ENCODE measurements at places on chromosomes 6 and 20.

- DNase-seq = no peak
Observed at GRCh38 chr6:81790034-81790433, 37.6 kb upstream of the TENT5A start.

DNA sequence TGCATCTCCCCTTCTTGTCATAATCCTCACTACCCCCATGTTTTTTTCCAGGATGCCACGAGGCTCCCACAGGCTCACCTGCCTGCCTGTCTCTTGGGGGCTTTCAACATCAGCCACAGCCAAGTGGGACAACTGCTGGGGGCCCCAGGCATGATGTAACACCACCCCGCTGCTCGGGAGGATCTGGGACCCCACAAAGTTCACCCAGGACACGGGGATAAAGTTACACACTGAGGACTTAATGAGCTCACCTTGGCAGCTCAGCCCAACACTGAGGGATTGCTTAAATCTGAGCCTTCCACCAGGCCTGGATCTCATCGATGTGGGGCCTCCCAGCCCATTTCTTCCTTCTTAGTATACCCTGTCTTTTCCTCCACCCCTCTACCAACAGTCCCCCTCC, 56.4 kb upstream of the NNAT start:
- no peak for DNase-seq

DNA sequence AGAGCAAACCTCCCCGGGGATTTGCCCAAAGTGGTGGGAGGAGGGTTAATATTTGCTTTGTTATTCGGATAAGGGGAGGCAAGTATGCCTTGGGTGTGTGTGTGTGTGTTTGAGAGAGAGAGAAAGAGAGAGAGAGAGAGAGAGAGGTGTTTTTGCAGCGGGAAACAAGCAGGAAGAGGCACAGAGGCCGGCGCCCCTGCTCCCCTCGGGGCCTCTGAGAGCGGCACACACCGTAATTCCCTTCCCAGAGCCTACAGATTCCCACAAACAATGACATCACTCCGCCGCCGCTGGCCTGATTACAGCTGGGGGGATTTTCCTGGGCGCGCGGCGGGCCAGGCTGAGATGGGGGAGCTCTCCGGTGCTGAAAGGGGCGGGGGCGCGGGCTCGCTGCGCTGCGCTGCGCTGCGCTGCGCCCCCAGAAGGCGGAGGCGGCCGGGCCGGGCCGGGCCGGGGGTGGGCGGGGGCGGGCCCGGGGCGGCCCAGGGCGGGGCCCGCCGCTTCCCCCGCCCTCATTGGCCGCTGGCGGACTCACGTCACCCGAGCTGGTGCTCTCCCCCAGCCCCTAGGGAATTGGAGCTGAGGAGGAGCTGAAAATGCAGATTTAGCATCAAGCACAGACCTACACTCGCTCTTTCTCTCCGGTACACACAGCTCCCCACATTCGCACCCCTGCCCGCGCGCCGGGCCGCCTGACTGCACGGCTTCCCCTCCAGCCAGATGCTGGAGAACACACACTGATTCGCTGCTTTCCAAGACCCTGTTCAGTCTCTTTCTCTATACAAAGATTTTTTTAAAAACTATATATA, at the start of gene PCSK2:
Gene PCSK2 (plus strand): TSS at position 631 of the 809 bp plus-strand sequence. CDS start 266 bp downstream, outside the sequence.
- DNase-seq = no peak

GRCh38 chr6:99091985-99092384, 144.2 kb upstream of the FBXL4 start:
- no peak for DNase-seq

- peak; percentile 35 for DNase-seq
Observed at GRCh38 chr6:27472182-27472616, 706 bp downstream of the ZNF184 start.

- no peak for DNase-seq
Observed at GRCh38 chr6:66851930-66852329, 1144.9 kb upstream of the EYS start.

DNA sequence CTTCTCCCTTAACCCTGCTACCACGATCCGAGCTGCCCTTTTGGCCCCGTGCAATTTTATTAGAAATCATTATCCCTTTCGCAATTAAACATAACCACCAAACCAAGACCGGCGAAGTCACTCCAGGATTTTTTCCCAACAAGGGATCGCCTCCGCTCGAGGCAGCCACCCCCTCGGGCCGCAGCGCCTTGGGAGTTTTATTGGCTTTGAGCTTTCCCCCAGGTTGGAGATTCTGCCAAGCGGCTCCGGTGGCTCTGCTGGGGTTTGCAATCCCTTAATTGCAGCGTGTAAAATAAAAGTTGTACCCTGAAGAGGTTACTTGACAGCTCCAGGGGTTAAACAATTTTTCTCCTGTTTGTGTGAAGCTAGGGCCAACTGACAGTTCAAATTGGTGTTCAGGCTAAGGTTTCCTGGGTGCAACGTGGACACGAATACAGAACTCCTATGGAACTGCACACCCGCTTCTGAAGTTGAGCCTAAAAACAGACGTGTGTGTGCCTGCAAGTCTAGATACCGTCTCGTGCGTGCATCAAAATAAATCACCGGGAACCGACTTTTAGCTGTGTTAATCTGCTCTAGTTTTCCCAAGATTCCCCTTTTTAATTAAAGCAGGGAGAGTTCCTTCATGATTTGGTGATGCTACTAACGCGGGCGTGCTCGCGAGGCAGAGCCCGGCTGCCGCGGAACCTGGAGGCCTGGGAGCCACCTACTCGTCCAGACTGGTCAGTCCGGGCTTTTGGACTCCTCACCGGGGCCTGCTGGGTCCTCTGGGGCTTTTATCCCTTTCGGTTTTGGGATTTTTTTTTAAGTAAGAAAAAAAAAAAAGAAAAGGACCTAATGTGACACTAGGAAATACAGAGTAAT, 975 bp upstream of the TFAP2A start:
- no peak for DNase-seq

GRCh38 chr6:5765141-5765760, 241.5 kb downstream of the NRN1 start:
- DNase-seq = no peak
